ENCODE measurements at places on chromosomes 3 and 15.

DNA sequence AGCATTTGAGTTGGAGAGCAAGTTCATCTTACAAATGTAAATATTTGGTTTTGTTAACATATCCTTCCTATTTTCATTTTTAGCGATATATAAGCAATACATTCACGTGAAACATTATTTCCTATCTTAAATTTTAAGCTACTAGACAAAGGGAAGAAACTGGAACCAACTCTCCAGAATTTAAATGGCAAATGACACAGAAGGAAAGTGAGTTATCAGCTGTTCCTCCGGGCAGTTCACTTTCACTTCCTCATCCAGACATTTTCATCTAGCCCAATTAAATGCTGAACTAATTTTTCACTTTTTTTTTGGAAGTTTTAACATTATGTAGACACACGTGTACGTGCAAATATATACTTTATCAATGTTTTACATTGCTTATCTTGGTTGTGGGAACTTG lies 58.7 kb downstream of the MORC1 start:
- DNase-seq: no peak

DNA sequence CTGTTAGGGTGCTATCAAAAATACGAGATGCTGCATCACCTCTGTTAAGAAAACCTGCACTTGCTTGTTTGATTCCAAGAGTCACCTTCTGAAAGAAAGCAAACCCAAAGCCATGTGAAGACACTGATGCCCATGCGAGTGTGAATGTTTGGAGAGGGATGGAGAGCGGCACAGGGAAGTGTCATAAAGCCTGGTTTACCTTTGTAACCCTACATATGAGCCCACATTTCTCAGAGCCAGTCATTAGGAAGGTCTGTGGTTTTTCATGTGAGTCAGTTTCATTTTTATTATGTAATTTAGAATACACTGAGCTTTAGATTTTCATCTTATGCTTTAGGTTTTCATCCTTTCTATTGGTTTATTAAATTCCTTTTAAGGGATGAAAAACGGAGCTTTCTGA lies 896.8 kb downstream of the ROBO1 start:
- DNase-seq: no peak

GRCh38 chr3:47652142-47652541 lies 73.5 kb upstream of the CSPG5 start:
- no peak for DNase-seq

GRCh38 chr3:154954757-154955156 lies 125.4 kb upstream of the MME start:
- DNase-seq: peak; percentile 86

DNA sequence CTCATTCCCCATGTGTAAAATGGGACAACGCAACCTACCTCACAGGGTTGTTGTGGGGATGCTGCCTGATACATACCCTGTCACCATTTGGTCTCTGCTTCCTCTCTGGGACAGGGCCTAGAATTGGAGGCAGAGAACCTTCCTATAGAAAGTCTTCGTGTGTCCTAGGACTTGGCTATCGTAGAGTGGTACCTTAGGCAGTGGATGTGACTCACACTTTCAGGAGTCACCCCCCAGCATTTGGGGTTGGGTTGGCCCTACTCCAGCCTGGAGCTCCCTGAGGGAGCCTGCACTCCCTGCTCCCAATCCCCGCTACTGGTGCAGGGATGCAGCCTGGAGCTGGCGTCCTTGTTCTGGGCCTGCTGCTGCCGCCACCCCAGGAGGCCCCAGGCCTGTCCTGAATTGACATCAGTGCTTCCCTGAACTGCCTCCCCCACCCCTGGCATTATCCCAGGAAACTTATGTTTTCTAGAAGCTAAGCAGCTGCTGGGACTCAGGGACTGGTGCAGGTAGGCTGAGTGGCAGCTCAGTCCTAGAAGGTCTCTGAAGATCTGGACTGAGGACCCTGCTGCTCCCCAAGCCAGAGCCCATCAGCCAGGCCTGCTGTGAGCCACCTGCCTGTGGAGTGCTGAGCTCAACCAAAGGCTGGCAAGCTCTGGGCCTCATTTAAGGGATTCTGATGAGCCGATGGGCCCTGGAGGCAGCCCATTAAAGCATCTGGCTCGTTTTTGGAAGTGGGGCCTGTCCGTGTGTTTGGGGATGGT lies 9.9 kb downstream of the C15orf39 start:
- peak; percentile 25 for DNase-seq

- DNase-seq: peak; percentile 83
Measured at GRCh38 chr3:124117486-124117885, 125.6 kb upstream of the ROPN1 start.

DNA sequence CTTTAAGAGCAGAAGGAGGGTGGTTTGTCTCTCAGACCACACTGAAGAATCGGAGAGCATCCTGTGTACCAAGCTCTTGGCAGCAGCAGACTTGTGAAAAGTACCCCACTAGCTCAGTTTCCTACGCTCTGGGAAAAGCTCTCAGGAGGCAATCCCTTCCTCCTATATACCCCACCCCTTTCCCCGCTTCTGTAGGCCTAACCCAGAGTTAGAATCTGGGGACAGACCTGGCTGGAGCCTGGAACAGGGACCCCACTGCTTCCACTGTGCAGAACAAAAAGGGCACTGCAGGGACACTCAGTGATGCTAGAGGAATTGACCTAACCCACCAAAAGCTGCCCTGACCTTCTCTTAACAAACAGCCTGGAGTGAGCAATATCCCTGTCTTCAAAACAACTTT lies 70.0 kb upstream of the CCDC39 start:
- DNase-seq: no peak

DNA sequence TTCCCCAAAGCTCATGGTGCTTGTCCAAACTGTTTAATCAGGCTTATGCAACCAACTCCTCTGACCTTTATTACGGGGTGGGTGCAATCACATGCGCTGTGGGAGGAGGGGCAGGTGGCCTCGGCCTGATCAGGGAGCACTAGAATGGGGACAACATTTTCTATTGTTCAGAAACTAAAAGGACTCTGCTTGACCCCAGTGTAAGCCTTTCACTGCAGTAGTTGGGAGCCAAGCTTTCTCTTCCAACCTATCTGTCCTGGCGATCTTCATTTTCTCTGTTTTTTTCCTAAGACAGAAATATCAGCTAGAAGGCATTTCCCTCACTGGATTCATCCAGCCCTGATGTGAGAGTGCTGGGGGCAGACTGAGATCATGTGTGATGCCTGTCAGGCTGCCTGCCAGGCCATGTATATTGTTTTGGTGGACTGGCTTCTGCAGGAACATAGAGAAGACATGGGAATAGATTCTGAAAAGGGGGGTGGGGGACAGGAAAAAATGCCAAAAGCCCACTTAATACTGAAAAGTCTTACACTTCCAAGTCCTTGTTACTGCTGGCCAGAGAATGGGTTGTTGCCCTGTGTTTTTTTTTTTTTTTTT lies 627.0 kb upstream of the TBL1XR1 start:
- DNase-seq: peak; percentile 72

DNA sequence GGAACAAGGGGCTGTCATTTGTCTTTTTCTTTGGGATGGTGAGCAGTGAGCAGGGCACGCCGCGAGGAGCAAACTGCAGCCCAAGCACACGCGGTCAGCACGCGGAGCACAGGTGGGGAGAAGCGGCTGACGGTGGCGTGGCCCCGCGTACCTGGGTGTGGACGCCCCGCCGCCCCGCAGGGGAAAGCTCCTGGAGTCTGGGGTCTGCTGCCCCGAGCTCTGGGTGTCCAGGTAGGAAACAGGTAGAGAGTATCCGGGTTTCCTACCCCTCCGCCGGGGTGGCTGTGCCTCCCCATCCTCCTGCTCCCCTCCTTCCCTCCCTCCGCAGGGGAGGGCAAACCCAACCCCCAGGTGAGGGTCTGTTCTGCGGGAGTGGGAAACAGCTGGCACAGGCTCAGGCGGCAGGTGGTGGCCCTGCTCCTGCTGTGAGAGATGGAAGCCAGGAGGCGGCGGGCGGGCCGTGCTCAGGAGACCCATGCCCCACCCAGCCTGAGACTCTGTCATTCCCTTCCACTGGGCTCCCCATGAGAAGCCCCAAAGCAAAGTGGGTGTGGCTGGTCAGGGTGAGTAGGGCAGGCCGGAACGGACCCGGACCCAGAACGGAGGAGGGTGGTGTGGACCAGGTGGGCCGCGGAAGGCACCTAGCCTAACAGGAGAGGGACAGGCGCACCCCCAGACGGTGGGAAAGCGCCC lies 56.9 kb upstream of the CGNL1 start:
- DNase-seq: no peak

DNA sequence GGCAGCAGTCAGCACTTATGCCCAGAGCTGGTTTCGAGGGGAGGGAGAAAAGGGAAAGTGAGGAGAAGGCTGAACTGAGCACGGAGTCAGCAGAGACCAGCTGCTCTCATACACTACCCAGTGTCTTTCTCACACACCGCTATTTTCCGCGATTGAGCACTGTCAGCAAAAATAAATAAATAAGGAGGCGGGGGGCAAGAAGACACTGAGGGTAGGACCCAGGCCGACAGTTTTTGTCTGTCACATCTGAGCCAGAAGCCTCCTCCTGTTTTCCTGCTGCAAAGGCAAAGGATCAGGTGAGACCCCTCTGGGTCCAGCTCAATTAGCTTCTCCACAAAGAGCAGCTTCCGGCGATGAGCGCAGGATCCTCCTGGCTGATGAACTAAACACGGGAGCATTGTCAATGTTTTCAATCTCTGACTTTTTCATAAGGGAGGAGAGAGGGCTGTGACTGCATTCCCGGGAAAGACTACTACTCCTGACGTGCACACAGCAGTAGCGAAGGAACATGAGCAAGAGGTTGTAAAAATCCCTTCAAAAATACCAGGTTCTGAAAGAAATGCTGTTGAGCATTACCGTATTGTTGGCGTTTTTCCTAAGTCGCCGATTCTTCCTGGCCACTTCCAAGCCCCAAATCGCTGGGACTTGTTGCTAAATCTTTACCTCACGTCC lies 1.3 kb downstream of the FRMD5 start:
- DNase-seq: peak; percentile 22

GRCh38 chr3:6526861-6527260 lies 334.1 kb upstream of the GRM7 start:
- no peak for DNase-seq

All from fibroblast of mammary gland (primary cell).